ENCODE measurements at places on chromosomes 6 and 20.

DNA sequence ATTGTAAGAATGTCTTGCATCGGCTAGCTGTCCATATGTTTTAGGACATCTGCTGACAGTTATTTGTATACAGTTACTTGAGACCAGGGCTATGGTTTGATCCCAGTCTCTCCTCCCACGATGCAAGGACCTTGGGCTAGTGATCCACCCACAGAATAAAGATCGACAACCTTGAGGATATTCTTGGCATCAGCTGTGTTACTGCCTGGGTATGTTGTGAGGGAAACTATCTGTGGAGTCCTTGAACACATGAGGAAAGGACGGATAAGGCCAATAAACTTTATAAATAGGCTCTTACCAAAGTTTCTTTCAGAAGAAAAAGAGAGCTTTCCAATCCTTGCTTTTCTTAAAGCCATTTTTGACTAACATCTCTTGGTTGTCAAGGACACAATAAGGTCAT lies 70.8 kb upstream of the HEY2 start:
- DNase-seq, result no peak

GRCh38 chr20:4082406-4083097 lies 67.2 kb upstream of the RNF24 start:
- DNase-seq, result peak; percentile 61

GRCh38 chr6:6665555-6666243 lies 77.2 kb downstream of the LY86 start:
- DNase-seq, result no peak

DNA sequence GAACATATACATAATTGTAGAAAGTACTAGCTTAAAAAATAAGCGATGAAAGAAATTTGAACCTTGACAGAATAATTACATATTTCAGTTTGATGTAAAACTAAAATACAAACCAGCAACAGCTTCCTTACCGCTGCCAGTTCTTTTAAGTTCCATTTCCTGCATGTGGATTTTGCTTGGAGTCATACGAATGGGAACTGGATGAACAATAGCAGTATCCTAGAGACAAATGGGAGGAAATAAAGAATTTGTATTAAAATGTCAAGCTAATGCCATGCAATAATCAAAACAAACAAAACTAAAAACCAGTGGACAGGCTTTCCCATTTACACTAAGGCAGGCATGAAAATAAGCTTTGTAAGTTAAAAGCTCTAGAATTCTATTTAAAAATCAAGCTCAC lies 67.1 kb downstream of the REPS1 start:
- no peak for DNase-seq

GRCh38 chr20:51227744-51228143 lies 204.8 kb upstream of the KCNG1 start:
- DNase-seq, result no peak

All from urothelium cell line (cell line).